GM10248 (cell line): ENCODE measurements at places on chromosomes 13 and 19.

- DNase-seq: peak; percentile 60
Observed at GRCh38 chr13:50125304-50125553, 110.0 kb downstream of the KCNRG start.

GRCh38 chr19:34851277-34851804 is 75.4 kb upstream of the ZNF30 start:
- DNase-seq: no peak

DNA sequence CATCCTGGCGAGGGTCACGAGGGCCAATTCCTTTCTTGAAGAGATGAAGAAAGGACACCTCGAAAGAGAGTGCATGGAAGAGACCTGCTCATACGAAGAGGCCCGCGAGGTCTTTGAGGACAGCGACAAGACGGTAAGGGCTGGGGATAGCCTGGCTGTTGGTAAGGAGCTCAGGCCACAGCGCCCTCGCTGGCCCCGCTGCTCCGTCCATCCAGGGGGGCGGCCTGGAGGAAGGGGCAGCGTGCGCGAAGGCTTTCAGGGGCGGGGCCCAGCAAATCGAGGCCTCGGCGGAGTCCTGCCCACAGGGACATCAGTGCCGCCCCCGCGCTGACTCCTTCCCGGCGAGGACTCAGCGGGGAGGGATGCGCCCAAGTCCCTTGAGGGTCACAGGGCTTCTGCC is 6.9 kb downstream of the F10 start:
- no peak for DNase-seq

DNA sequence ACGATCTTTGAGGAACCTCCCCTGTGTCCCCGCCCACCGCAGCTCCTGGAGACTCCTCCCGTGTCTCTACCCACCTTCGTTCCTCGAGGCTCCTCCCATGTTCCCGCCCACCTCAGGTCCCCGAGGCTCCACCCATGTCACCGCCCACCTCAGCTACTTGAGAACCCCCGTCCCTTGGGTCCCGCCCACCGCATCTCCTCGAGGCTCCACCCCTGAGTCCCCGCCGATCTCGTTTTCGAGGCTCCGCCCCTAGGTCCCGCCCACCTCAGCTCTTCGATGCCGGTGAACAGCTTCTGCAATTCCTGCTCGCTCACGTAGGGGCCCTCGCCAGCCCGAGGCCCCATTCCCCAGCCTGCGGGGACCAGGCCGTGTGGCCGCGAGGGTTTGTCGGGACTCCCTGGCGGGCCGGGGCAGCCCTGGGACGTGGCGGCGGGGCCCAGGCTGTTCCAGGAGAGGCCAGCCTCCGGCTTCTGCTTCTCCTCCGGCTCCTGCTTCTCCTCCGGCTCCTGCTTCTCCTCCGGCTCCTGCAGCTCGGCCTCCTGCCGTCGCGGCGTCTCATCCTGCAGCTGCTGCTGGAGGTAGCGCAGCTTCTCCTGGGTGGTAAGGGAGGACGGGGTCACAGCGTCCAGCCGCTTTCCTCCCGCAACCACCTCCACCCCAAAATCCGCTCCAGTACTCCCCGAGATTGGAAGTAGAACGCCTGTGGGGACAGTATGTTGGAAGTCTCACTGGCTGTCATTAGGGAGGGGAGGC is 16.7 kb downstream of the TSKS start:
- DNase-seq: peak; percentile 38

GRCh38 chr19:52520013-52520412 is 7.5 kb upstream of the ZNF808 start:
- DNase-seq: no peak

- DNase-seq: peak; percentile 71
Observed at GRCh38 chr13:21673789-21674489, 3.1 kb downstream of the FGF9 start.

- DNase-seq: no peak
Observed at GRCh38 chr13:37065890-37066526, 6.5 kb upstream of the SUPT20H start.

DNA sequence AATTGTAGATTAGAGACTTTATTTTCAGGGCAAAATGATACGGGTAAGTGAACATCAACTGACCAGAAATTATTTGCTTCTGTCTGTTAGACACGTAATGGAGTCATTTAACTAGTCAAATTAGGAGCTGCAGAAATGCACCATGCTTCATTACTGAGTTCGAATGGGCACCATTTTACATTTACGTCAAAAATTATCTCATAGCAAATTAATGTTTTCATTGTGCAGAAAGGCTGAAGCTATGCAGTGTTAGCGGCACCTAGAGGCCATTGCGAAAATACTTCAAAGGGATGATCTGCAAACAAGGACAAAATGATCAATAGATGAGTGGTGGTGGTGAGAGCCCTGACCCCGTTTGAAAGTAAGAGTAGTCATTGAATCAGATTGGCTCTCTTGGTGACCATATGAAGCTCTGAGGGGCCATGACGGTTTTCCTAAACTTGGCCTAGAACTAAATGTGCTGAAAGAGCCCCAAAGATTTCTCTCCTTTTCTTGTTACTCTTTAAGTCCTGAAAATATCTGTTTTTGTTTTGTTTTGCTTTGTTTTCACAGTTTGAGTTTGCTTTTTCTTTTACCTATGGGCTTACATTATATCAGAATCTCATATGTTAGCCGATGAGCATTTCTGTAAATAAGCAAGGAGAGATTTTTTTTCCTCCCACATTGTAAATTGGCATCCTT is 277.9 kb downstream of the ZNF536 start:
- peak; percentile 57 for DNase-seq

DNA sequence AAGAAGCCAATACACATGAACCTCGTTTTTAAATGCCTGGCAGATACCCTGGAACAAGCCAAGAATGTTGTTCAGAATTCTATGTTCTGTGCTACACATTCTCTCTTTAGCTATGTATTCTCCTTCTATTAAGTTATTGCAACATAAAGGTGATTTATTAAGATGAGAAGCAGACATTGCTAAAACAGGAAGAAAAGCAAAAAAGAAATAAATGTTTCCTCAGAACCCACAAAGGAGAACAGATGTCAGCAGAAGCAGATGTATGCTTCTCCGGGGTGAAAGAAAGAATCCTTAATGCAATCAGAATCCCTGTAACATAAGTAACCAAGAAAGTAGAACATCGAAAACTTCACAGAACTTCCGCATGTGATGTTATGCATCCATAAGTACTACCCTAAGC is 302.9 kb downstream of the DCT start:
- no peak for DNase-seq

DNA sequence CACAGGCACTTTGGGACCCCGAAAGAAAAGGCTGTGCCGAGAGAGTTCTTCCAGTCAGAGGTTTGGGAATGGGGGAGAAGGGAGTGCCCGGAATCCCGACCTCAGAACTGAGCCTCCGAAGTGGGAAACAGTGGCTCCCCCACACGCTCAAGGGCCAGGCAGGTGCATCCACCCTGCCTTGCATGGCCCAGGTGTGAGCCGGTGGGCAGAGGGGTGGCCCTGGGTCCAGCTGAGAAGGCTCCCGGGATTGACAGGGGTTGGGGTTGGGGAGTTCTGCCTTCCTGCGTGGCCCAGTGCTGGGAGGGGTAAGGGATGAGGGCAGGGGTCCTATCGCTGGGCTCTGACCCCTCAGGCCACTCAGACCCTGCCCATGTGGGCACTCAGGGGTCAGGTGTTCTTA is 163.5 kb upstream of the TUBA3C start:
- peak; percentile 12 for DNase-seq

DNA sequence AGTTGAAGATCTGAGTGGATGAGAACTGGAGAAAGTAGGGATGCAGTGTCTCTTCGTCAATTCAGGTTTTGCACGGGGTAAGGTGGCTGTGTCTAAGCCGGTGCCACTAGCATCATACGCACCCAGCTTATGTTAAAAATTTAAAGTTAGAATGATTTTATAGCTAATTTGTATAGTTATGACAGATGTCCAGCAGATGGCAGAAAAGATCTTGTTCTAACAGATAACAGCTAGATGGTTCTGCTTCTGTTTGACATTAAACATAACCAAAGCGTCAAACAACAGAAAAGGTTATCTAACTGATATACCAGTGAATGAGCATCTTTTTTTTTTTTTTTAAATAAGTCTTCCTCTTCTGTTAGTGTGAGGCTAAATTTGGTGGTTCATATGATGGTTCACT is 18.8 kb upstream of the EDDM13 start:
- DNase-seq: peak; percentile 45

- no peak for DNase-seq
Observed at GRCh38 chr19:53626976-53627375, 4.8 kb upstream of the DPRX start.

- no peak for DNase-seq
Observed at GRCh38 chr19:47104680-47105079, 8.9 kb downstream of the ZC3H4 start.

DNA sequence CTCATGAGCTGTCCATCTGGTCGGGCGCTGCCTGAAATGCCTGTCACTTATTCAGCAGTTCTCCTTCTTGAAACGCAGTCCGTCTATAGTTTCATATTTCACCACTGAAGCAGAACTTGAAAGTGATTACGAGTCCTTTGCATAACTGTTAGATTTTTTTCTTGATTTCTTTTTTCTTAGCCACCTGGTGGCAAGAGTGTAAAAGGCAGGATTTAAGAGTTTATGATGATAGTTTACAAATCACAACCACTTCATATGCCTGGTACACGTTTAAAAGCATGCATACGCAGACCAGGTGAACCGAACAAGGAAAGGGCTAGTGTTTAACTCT is 45.8 kb downstream of the GGACT start:
- DNase-seq: peak; percentile 70

DNA sequence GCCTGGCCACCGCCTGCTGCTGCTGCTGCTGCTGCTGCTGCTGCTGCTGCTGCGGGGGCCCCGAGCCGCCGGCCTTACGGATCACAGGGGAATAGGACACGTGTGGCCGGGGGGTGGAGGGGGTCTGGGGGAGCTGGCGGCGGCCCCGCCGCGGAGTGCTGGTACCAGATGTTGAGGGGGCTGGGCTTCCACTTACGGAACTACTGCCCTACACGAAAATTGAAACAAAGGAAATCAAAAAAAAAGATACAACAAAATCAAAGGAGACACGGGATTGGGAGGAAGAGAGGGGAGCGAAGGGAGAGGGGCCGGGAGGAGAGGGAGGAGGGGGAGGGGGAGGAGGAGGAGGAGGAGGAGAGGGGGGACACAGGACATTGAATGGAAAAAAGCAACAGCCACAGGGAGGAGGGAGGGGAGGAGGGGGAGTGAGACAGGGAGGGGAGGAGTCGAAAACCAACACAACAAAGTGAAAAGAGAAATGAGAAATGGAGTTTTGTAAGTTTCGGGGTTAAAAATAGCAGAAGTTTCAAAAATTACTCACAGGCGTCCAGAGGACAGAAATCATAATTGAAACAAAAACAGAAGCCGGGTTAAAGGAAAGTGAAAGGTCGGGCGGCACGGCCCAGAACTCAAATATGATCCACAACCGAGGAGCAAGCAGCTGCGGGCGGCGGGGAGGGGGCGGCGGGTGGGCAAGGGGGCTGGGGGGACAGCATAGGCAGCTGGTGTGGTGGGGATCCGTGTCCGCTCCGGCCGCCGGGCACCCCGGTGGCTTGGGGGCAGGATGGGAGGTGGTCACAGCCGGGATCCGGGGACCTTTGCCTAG is 57.8 kb downstream of the IER2 start:
- DNase-seq: peak; percentile 90

DNA sequence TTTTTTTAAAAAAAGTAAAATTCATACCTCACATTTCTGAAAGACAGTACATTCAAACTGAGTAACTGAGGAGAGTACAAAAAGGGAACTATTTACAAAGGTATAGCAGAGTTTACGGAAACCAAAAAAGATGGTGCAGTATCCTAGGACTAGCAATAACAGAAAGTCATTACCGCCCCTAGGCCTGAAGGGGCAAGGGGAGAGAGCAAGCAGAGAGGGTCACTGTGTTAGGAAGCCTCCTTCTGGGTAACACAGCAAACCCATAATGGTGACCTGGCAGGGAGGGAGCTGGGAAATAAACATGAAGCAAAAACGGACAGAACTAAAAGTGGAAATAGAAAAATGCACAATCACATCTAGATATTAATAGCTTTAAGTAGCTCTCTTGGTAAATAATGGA is 8.2 kb downstream of the VWA8 start:
- DNase-seq: no peak

GRCh38 chr19:52659013-52659412 is 20.9 kb upstream of the ZNF83 start:
- DNase-seq: no peak

DNA sequence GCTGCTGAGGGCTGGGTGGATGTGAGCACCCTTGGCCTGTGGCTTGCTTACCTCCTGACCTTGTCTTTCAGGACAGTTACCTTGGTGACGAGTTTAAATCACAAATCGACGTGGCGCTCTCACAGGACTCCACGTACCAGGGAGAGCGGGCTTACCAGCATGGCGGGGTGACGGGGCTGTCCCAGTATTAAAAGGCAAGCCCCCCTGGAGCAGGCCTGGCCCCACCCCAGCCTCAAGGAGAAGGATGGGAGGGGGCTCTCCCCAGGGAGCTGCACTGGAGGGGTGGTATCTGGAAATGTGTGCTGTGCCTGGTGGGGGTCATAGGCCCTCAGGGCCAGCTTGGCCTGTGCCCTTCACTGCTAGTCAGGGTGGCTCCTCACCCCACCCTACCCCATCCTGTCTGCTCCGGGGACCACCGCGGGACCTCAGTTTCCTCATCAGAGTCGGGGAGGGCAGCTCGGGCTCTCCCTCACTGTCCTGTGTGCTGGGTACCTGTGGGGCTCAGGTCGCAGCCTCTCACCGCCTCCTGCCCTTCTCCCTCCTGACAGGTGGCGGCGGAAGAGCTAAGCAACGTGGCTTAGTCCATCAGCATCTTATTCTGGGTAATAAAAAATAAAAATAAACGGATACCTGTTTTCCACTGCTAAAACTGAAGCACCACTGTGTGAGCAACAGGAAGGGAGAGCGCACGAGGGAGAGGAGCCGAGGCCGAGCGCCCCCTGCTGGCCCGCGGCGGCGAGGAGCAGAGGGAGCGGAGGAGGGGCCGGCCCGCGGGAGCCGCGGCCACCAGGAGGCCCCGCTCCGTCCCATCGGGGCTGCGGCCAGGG is 29.8 kb downstream of the CERS1 start:
- peak; percentile 92 for DNase-seq

DNA sequence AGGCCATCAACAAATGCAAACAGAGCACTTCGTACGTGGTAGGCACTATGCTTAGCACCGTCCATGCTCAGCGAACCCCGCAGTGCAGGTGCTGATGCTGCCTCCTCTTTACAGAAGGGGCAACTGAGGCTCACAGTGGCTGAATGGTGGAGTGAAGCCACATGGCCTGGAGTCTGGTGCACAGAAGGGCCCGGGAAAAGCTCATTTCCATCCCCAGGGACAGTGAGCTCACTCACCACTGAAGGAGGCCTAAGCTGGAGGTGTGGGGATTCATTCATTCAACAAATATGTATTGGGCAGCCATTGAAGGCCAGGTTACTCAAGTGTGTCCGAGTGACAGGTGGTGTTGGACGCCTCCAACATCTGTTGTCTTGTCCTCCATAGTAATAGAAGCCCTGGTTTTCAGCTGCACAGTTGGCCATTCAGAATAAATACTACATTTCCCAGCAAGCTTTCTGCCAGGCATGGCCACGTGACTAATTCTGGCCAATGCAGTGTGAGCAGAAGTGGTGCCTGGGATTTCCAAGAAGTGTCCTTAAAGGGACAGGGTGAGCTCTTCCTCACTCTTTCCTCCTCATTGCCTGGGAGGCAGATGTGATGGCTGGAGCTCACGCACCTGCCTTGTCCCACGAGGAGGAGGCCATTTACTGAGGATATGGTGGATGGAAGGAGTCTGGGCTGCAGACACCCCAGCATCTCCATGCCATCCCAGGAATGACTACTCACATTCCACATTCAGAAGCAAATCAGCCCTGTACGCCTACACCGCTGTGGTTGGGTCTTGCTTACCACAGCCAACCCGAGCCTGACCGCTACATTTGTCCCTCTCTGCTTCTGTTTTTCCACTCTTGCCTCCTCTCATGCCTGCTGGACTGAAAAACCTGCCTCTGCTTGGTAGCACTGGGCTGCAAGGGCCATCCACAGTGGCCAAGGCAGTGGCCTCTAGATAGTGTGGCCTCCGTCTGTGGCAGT is 2.3 kb upstream of the ZNRF4 start:
- no peak for DNase-seq
